ENCODE measurements at places on chromosomes 16 and 17.

- no peak overlapping the region for H3K27ac ChIP-seq
- H3K4me3 ChIP-seq, result no peak overlapping the region
- no peak for DNase-seq
- H3K4me1 ChIP-seq, result no peaks in the 10 kb centered on the region
- H3K36me3 ChIP-seq, result no peaks in the 10 kb centered on the region
- H3K27me3 ChIP-seq, result peaks cover 37% of the 10 kb centered on the region
Observed at GRCh38 chr16:17403156-17403809, 67.5 kb downstream of the XYLT1 start.

GRCh38 chr17:3978421-3979289 is 14.4 kb upstream of the ATP2A3 start:
- no peak overlapping the region for H3K4me3 ChIP-seq
- DNase-seq, result no peak
- H3K4me1 ChIP-seq, result peaks cover 38% of the 10 kb centered on the region

DNA sequence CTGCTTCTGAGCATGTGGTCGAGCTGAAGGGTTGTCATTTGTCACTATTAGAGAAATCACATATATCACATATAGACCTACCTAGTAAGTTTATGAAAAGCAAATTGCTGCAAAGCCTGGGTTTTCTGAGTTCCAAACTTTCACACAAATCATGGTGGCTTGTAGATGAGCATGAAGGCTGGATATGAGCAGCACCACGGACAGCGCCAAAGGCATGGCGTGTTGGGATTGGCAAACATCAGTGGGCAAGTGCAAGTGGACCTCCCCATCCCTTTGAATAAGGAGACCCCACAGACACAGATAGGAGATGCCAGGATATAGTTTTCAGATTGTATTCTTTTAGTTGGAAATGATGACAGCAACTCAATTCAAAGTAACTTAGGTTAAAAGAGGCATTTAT is 77.6 kb upstream of the CACNG3 start:
- H3K36me3 ChIP-seq, result peaks cover 96% of the 10 kb centered on the region
- no peak overlapping the region for H3K27ac ChIP-seq
- H3K27me3 ChIP-seq, result no peaks in the 10 kb centered on the region
- no peaks in the 10 kb centered on the region for H3K4me1 ChIP-seq

DNA sequence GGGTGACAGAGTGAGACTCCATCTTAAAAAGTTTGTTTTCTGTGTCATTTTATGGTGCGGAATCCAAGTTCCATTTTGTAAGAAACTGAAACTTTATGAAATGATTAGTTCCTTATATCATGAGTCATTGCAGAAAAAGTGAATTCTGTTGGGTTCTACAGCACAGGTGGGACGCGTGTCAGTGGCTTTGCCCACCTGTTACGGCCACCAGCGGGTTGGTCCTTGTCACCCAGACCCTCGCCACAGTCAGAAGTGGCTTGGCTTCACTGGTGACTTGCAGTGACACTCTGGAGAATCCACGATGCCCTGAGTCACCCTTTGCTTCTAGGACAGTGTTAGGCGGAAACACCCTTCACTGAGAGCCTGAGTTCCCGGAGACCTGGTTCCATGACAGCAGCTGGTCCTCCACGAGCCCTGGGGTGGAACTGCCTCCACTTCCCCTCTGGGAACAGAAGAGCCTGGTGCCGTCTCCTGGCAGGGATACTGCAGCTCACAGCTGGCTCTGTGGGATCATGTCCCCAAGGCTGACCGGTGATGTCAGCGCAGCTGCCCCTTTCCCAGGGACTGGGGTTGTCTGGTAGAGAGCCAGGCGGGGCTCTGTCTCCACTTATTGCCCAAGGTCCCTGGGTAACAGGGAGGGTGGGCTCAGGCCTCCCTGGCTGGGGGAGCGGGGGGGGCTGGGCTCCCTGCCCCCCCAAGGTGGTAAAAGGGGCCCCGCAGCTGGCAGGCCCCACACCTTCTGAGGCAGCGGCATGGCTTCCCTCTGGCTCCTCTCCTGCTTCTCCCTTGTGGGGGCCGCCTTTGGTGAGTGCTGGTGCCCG is at the start of gene CTRB1:
TSS of gene CTRB1 (plus strand) at position 733 of the 821 bp plus-strand sequence. CDS start at position 753, 20 bp downstream.
- H3K27me3 ChIP-seq, result peaks cover 7% of the 10 kb centered on the region
- no peaks in the 10 kb centered on the region for H3K4me1 ChIP-seq
- no peak within 1 kb of the TSS for H3K27ac ChIP-seq
- no peaks in the 10 kb centered on the region for H3K36me3 ChIP-seq
- no peak within 1 kb of the TSS for H3K4me3 ChIP-seq
- no peak for DNase-seq

DNA sequence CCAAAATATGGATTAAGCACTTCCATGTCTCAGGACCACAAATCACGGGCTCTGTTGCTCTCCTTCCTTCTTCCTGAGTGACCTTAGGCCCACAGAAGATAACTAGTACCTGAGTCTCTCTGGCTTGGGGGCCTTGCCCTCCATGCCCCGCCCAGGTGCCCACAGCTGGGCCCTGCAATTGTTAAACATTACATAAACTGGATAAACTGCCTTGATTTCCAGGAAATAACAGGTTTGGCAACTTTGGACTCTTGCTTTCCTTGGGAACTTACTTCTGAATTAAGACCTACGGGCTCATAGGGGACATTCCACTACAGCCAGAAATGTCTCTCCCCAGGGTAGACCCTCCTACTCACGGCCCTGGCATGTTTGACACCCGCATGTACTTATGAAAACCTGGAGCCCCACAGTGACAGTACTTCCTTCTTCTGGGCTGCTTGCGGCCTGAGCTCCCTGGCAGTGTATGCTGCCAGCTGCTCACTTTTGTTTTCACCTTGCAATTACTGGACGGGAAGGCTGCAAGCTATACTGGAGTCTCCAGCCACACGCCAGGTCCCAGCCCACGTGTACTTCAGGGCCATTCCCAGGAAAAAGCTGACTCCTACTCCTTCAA is 2.3 kb upstream of the UBALD2 start:
- no peak overlapping the region for H3K4me3 ChIP-seq
- H3K27ac ChIP-seq, result peak overlapping the region; percentile 38
- peaks cover 24% of the 10 kb centered on the region for H3K4me1 ChIP-seq
- no peak for DNase-seq
- peaks cover 14% of the 10 kb centered on the region for H3K36me3 ChIP-seq

DNA sequence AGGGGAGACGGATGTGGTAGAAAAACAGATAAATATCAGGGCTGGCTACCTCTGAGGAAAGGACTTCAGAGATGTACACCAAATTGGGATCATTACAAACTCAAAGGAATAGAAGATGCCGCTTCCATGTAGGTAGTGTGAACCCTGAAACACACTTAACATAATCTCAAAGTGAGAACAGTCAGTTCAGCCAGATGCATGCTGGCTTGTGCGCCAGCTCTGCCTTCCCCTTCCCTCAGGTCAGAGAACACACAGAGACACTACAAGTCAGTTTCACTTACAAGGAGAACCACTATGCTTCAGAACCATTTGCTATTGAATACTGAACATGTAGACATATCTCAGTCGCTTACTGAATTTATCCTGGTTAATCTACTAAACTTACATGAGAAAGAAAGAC is 176.0 kb upstream of the AXIN2 start:
- H3K27ac ChIP-seq, result no peak overlapping the region
- H3K4me3 ChIP-seq, result no peak overlapping the region
- H3K4me1 ChIP-seq, result no peaks in the 10 kb centered on the region
- H3K36me3 ChIP-seq, result no peaks in the 10 kb centered on the region
- no peaks in the 10 kb centered on the region for H3K27me3 ChIP-seq
- DNase-seq, result no peak

DNA sequence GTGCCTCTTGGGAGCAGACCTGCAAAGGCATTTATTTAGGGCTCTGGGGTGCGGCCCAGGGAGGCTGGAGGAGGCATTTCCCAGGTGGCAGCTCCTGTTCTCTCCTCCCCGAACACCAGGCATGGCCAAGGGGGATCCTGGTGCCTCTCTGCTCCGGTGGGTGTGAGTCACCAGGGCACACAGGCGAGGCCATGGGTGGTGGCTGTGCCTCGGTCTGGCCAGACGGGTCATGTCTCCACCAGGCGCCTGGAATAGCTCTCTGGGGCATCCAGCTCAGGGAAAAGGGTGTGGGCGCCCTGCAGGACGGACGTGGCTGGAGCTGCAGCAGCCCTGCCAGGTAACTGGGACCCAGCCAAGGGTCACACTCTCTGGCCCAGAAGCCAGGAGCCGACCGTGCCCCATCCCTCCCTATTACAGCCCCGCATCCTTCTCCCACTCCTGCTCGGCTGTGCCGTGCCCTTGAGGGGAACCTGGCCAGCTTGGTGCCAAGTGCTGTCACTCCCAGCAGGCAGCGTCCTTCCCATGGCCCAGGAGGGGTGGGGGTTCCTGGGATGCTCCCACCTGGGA is 25.8 kb downstream of the SOX8 start:
- H3K27ac ChIP-seq, result no peak overlapping the region
- peaks cover 32% of the 10 kb centered on the region for H3K4me1 ChIP-seq
- peaks cover 28% of the 10 kb centered on the region for H3K27me3 ChIP-seq
- no peaks in the 10 kb centered on the region for H3K36me3 ChIP-seq

- H3K27me3 ChIP-seq, result no peaks in the 10 kb centered on the region
- peak overlapping the region; percentile 74 for H3K4me3 ChIP-seq
- peak overlapping the region; percentile 89 for H3K27ac ChIP-seq
- DNase-seq, result peak; percentile 66
- peaks cover 9% of the 10 kb centered on the region for H3K36me3 ChIP-seq
- peaks cover 22% of the 10 kb centered on the region for H3K4me1 ChIP-seq
Observed at GRCh38 chr17:17305281-17305801, 2.2 kb downstream of the NT5M start.

DNA sequence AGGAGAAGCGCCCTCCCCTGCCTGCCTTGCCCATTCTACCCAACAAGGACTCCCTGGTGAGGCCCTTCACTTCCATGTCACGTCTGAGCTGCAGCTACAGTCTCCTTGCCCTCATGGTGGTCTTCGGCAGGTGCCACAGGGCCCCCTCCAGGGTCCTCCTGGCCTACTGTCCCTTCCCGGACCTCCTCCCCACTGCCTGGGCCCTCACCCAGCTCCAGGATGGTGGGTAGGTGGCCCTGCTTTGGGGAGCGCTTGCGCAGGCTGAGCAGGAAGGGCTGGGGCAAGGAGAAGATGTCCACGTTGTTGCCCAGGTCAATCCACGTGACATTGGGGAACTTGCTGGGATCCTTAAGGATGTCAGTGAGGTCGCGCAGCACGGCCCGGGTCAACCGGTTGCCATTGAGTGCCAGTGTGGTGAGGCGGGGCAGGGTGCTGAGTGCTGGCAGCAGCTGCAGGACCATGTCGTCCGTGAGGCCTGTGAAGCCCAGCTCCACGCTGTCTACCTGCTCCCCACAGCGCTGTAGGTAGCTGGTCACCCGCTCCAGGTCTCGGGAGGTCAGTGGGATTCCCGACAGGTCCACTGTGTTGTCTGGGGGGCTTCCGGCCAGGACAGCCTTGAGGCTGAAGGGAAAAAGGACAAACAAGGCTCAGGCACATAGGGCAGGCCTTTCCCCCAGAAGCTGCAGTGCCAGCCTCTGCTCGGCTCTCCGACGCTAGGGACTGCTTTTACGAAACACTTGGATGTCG is 28.3 kb downstream of the TRPV2 start:
- H3K4me3 ChIP-seq, result no peak overlapping the region
- H3K4me1 ChIP-seq, result peaks cover 22% of the 10 kb centered on the region
- no peaks in the 10 kb centered on the region for H3K27me3 ChIP-seq
- H3K27ac ChIP-seq, result peak overlapping the region; percentile 91
- peaks cover 87% of the 10 kb centered on the region for H3K36me3 ChIP-seq

DNA sequence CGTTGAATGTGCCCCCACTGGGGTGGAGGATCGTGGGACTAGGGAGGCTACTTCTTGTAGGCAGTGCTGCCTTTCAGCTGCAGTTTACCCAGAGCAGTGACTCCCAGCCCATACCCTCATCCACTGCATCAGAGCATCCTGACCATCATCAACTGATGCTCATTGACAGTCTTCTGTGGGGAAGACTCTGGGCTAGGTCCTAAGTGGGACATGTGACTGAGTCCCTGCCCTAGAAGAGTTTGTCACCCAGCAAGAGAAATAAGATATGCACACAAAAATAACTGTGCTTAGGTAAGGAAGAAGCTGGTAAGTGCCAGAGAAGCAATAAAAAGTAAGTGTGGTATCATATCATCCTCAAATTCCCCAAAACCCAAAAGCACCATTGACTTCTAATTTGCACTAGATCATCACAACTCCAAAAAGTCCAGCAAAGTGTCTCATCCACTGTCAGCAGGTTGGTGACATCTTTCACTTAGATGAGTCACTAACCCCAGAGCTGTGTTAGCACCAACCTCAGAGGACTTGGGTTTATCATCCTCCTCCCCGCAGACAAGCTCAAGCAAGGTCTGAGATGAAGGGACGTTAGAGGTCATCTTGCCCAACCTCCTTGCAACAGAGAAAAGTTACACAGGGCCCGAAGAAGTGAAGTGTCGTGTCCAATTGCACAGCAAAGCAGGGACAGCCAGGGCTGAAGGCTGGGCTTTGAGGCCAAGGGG is 99.0 kb downstream of the CCDC182 start:
- no peaks in the 10 kb centered on the region for H3K27me3 ChIP-seq
- H3K4me3 ChIP-seq, result no peak overlapping the region
- no peaks in the 10 kb centered on the region for H3K36me3 ChIP-seq
- no peaks in the 10 kb centered on the region for H3K4me1 ChIP-seq
- H3K27ac ChIP-seq, result no peak overlapping the region

DNA sequence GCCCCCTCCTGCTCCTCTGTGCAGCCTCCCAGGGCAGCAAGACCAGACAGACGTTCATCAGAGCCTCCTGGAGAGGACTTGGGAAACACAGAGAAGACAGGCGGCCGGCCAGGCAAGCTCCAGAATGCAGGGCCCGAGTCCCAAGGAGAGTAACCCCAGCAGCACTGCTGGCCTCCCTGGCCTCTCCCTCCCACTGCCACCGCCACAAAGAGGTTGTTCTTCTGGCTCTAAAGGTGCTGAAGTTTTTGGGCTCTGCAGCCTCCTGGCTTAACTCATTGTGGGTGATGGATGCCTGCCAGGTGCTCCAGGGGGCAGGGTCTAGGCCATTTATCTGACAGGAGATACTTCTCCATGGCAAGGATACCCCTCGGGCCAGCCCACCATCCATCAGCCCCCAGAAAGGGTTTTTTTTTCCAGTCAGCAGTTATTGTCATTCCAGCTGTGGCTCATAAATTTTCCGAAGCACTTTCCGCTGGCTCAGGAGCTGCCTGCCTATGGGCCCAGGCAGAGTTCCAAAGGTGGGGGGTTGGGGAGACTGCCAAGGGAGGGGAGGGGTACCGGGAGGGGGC is 32.0 kb upstream of the MRPS23 start:
- no peak overlapping the region for H3K4me3 ChIP-seq
- no peak overlapping the region for H3K27ac ChIP-seq
- H3K4me1 ChIP-seq, result peaks cover 8% of the 10 kb centered on the region
- H3K36me3 ChIP-seq, result no peaks in the 10 kb centered on the region

GRCh38 chr17:5331506-5331905 is 49.4 kb downstream of the RABEP1 start:
- H3K27me3 ChIP-seq, result no peaks in the 10 kb centered on the region
- no peak overlapping the region for H3K4me3 ChIP-seq
- no peak for DNase-seq
- no peak overlapping the region for H3K27ac ChIP-seq

Measured in K562 (cell line).